ENCODE measurements at places on chromosomes 4 and X. TPM values are rescaled to one million over a fixed set of nuclear protein-coding genes. Genes with fewer than 3 reads are reported as not detected.
A peak's percentile ranks its signal among the peaks of the same experiment; 100 is the strongest.

The ADH1B gene
- total RNA-seq, result 1,871 TPM

The AMBN gene
- total RNA-seq, result not detected

- no peak overlapping the region for H3K27ac ChIP-seq
- H3K4me3 ChIP-seq, result no peak overlapping the region
- H3K27me3 ChIP-seq, result no peaks in the 10 kb centered on the region
- no peaks in the 10 kb centered on the region for H3K4me1 ChIP-seq
- no peak for DNase-seq
- H3K36me3 ChIP-seq, result no peaks in the 10 kb centered on the region
Observed at GRCh38 chrX:153460826-153461225, 9.6 kb downstream of the HAUS7 start.

- no peak for DNase-seq
- no peak overlapping the region for H3K4me3 ChIP-seq
- H3K27ac ChIP-seq, result no peak overlapping the region
Observed at GRCh38 chr4:114558446-114559020, 40.1 kb upstream of the UGT8 start.

DNA sequence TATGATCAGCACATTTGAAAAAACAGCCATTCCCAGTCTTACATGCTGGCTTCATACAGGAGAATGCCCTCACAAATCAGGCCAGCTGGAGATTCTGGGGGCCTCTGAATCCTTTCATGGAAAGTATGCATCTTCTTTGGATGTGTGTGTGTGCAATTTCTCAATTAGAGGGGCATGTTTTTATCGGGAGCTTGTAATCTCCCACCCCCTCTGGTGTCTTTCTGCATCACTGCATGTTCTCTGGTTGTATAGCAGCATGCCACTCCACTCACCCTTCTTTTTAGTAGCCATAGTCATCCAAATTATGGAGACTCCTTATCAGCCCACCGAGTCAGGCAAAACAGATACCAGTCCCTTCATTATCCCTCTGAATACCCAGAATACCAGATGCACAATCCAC, 282.2 kb upstream of the SLIT2 start:
- H3K4me1 ChIP-seq, result no peaks in the 10 kb centered on the region
- H3K27ac ChIP-seq, result no peak overlapping the region
- no peaks in the 10 kb centered on the region for H3K27me3 ChIP-seq

The P2RY10 gene
- total RNA-seq, result 0.80 TPM

- no peaks in the 10 kb centered on the region for H3K36me3 ChIP-seq
- no peaks in the 10 kb centered on the region for H3K4me1 ChIP-seq
- no peak overlapping the region for H3K4me3 ChIP-seq
Observed at GRCh38 chr4:915595-915994, 16.5 kb downstream of the GAK start.

DNA sequence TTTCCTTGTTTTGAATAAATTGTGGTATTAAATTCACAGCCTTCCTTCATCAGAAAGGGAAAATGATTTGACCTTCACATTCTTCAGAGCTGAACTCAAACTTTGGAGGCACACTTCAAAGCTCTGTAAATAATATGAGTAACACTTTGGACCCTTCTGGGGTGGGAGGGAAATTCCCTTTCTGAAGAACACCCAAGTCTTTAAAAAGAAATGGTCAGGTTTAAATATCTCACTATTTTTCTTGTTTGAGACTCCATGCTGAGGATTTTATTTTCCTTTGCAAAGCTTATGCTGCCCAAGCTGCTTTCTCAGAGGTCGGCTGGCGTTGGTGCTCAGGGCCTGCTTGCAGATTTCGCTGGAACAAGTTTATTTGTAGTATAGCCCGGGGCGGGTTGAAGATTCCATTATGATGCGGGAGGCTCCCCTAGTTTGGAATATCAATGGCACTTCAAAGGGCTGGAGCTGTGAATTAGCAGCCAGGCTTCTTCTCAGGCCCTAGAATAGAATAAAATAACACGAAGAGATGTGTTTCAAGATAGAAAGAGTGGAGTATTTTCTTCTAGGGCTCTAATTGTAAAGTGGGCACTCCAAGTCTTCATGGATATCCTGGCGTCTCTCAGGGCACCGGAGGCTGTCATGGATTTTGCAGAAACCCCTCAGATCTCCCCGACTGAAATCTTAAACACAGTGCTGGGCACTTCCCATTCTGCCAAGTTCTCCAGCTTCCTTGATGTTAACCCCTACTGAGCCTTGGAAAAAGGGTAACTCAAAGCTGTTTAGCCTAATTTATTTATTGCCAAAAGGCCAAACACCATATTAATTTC, 315.6 kb downstream of the GPAT3 start:
- no peak overlapping the region for H3K4me3 ChIP-seq
- H3K27ac ChIP-seq, result no peak overlapping the region
- no peak for DNase-seq
- H3K4me1 ChIP-seq, result no peaks in the 10 kb centered on the region
- no peaks in the 10 kb centered on the region for H3K36me3 ChIP-seq

DNA sequence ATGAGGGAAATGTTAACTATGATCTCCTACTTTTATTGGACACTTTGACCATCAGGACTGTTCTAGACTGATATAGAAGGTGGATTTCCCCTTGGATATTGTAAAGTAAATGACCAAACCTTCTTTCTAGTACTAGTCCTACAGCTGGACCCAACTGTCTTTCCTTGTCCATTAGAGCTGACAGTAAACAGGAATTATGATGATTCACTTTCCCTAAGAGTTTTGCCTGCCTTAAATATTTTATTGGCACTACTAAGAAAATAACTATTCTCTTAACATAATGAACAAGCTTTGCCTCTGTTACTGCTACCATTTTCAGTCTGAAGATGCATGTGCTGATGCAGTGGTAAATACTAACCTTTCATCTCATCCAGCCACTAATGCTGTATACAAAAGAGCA, 915.4 kb downstream of the CENPC start:
- no peak overlapping the region for H3K27ac ChIP-seq
- no peaks in the 10 kb centered on the region for H3K4me1 ChIP-seq
- no peak overlapping the region for H3K4me3 ChIP-seq
- no peaks in the 10 kb centered on the region for H3K36me3 ChIP-seq
- no peak for DNase-seq

The MXRA5 gene
- total RNA-seq, result 2.9 TPM

DNA sequence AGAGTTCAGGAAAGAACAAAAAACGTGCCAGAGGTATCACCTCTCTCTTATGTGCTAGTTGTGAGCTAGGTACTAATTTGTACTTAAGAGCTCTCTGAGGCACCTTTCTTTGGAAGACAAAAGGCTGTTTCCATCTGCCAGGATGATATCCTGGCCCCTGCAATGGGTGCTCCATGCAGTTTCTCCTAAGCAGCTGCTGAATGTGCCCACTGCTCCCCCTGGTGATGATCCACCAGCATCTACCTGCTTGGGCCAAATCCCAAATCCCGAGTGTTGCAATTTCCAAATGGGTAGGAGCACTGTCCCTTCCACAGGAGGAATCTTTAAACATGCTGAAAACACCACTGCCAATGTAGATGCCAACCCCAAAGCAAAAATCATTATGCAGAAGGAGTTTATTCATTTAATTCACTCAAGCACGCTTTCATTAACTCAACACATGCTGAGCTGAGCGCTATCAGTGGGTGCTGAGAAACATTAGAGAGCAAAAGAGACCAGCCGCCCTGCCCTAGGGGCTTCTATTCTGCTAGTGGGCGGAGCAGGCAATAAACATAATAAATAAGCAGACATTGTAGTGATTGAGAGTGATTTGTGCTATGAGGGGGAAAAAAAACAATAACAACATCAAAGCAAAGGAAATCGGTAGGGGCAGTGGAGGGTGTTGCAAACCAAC, 69.6 kb upstream of the C4orf50 start:
- H3K4me1 ChIP-seq, result no peaks in the 10 kb centered on the region
- DNase-seq, result no peak
- no peak overlapping the region for H3K4me3 ChIP-seq

- no peak overlapping the region for H3K27ac ChIP-seq
- H3K36me3 ChIP-seq, result no peaks in the 10 kb centered on the region
- H3K27me3 ChIP-seq, result no peaks in the 10 kb centered on the region
- H3K4me3 ChIP-seq, result no peak overlapping the region
- no peaks in the 10 kb centered on the region for H3K4me1 ChIP-seq
- no peak for DNase-seq
Observed at GRCh38 chr4:35802644-35803043, 441.7 kb downstream of the ARAP2 start.

- H3K27me3 ChIP-seq, result no peaks in the 10 kb centered on the region
- H3K4me1 ChIP-seq, result peaks cover 11% of the 10 kb centered on the region
- H3K36me3 ChIP-seq, result no peaks in the 10 kb centered on the region
- H3K27ac ChIP-seq, result no peak overlapping the region
- H3K4me3 ChIP-seq, result peak overlapping the region; percentile 13
Observed at GRCh38 chr4:6892190-6892908, 17.3 kb upstream of the TBC1D14 start.

DNA sequence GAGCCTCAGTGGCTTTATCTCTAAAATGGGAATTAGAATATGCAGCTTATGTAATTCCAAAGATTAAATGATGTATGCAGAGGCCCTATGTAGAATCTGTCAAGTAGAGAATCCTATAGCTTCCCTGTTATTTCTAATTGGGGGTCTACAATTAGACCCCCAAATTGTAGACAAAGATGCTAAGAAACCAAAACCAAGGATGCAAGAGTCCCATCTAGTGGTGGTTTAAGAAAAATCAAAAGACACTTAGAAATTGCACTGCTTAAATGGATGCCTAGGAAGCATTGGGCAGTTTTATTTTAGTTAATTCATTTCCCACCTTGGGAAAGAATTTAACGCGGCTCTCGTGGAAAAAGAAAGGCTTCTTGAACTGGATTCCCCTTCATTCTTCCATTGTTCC, 115.2 kb downstream of the GABRA2 start:
- H3K4me3 ChIP-seq, result no peak overlapping the region
- H3K4me1 ChIP-seq, result no peaks in the 10 kb centered on the region
- no peak overlapping the region for H3K27ac ChIP-seq
- no peaks in the 10 kb centered on the region for H3K27me3 ChIP-seq
- no peak for DNase-seq
- H3K36me3 ChIP-seq, result no peaks in the 10 kb centered on the region

The FGFBP2 gene
- total RNA-seq, result 6.4 TPM

GRCh38 chrX:120476714-120477113, 7.6 kb upstream of the LAMP2 start:
- no peaks in the 10 kb centered on the region for H3K4me1 ChIP-seq
- H3K4me3 ChIP-seq, result no peak overlapping the region
- no peak overlapping the region for H3K27ac ChIP-seq

- H3K36me3 ChIP-seq, result no peaks in the 10 kb centered on the region
- DNase-seq, result no peak
- H3K27me3 ChIP-seq, result no peaks in the 10 kb centered on the region
- no peak overlapping the region for H3K27ac ChIP-seq
- no peak overlapping the region for H3K4me3 ChIP-seq
- H3K4me1 ChIP-seq, result no peaks in the 10 kb centered on the region
Observed at GRCh38 chr4:183430994-183431347, 13.5 kb upstream of the CDKN2AIP start.

DNA sequence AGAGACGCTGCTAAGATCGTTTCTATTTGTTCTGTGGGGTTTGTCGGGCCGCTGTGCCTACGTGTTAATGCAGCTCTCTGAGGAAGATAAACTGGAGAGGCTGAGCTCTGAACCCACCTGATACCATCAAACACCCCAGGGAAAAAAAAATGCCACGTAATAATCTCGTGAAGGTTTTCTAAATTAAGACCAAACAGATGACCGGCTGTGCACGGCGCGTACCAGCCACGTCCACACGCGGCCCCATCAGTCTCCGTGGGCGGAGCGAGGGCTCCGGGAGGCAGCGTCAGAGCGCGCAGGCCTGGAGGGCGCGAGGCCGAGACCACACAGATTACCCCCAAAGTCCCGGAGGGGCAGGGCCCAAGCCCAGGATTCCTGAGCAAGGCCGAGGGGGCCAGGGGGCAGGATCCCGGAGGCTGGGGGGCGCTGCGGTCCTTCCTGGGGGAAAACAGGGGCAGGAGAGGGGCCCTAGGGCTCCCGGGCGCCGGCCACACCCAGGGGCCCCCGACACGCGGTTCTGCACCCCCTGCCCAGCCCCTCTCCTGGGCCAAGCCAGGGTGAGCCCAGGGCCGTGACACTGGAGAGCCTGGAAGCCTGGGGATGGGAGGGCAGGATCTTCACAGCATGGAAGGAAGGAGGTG, 91.9 kb downstream of the FAM53A start:
- H3K4me3 ChIP-seq, result no peak overlapping the region
- no peaks in the 10 kb centered on the region for H3K4me1 ChIP-seq
- H3K36me3 ChIP-seq, result no peaks in the 10 kb centered on the region
- no peaks in the 10 kb centered on the region for H3K27me3 ChIP-seq
- DNase-seq, result no peak

The CLDN2 gene
- total RNA-seq, result 0.33 TPM

DNA sequence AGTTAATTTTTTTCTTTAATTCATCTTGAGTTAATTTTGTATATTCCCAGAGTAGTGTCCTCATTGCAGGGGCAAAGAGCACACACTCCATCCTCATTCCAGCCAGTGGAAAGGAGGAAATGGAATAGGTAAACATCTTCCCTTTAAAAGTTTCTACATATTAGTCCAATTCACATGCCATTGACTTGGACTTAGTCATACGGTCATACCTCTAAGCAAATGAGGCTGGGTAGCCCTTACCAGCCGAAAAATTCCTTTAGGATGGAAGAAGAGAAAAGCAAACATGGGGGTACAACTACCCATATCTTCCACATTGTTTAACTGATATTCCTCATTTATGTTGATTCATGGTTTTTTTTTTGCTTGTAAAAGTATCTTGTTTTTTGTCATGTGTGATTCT, 37.4 kb upstream of the NDP start:
- H3K4me1 ChIP-seq, result no peaks in the 10 kb centered on the region
- no peak overlapping the region for H3K4me3 ChIP-seq
- DNase-seq, result no peak

The IGSF1 gene
- 7.5 TPM for total RNA-seq

GRCh38 chr4:101288365-101289145, 58.8 kb downstream of the PPP3CA start:
- H3K27me3 ChIP-seq, result no peaks in the 10 kb centered on the region
- no peak for DNase-seq
- no peaks in the 10 kb centered on the region for H3K36me3 ChIP-seq

GRCh38 chrX:117972711-117973109, 143.9 kb downstream of the KLHL13 start:
- no peaks in the 10 kb centered on the region for H3K36me3 ChIP-seq
- no peak for DNase-seq
- no peak overlapping the region for H3K4me3 ChIP-seq
- H3K27ac ChIP-seq, result peak overlapping the region; percentile 14

DNA sequence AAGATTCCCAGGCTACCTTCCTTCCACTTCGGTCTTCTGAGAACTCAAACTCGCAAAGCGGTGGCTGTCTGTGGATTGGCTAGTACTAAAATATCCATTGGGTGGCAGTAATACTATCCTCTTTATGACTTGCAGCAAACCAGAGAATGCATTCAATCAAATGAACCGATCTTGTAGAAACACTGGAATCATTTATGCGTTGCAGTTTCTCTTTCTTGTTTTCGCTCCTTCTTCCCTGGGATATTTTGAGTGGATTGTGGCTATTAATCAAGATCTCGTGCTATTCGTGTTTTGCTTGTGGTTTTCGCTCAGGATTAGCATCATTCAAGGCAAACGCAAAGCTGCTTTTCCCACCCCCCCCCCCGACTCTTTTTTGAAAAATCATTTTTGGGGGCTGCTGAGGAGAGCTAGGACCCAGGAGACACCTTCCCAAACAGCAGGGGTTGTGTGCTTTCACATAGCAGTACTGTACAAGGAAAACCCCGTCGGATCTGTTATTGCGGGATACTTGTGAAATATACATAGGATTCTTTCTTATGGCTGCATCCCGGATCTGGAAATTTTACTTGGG, at the start of gene IL1RAPL1:
TSS of gene IL1RAPL1 (plus strand) at position 466 of the 571 bp plus-strand sequence.
- no peaks in the 10 kb centered on the region for H3K4me1 ChIP-seq
- no peak for DNase-seq
- H3K4me3 ChIP-seq, result peak within 1 kb of the TSS; percentile 17
- no peak within 1 kb of the TSS for H3K27ac ChIP-seq

The GATA1 gene
- not detected for total RNA-seq

Measured in breast epithelium (tissue), 4 donors.